ENCODE measurements at places on chromosomes 4 and X.

DNA sequence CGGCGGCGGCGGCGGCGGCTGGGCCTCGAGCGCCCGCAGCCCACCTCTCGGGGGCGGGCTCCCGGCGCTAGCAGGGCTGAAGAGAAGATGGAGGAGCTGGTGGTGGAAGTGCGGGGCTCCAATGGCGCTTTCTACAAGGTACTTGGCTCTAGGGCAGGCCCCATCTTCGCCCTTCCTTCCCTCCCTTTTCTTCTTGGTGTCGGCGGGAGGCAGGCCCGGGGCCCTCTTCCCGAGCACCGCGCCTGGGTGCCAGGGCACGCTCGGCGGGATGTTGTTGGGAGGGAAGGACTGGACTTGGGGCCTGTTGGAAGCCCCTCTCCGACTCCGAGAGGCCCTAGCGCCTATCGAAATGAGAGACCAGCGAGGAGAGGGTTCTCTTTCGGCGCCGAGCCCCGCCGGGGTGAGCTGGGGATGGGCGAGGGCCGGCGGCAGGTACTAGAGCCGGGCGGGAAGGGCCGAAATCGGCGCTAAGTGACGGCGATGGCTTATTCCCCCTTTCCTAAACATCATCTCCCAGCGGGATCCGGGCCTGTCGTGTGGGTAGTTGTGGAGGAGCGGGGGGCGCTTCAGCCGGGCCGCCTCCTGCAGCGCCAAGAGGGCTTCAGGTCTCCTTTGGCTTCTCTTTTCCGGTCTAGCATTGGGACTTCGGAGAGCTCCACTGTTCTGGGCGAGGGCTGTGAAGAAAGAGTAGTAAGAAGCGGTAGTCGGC is 528 bp downstream of the FMR1 start:
- peak; percentile 15 for DNase-seq

- no peak for DNase-seq
These were observed 141.5 kb downstream of the GLRA2 start for GRCh38 chrX:14670819-14671218.

- no peak for DNase-seq
These were observed 49.8 kb downstream of the SMPX start for GRCh38 chrX:21708116-21708515.

- DNase-seq, result no peak
These were observed 9.6 kb upstream of the UVSSA start for GRCh38 chr4:1337376-1337831.

DNA sequence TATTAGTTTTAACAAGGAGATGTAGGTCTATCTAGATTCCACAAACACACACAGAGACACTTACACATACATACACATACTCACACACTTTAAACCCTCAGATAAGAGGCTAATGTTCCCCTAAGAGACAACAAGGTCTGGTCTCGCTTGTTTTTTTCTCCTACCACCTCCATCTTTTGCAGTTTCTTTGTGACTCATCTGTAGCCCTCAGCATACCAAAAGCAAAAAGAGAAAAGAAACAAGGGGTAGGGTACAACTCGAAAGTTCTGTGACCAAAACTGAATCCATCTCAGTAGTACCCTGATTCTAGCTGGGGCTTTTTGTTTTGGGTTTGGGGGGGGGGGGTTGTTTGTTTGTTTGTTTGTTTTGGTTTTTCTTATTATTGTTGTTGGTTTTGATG is 12.2 kb upstream of the EXOSC9 start:
- DNase-seq, result no peak

- DNase-seq, result no peak
These were observed 541 bp downstream of the AIMP1 start for GRCh38 chr4:106316773-106317409.

DNA sequence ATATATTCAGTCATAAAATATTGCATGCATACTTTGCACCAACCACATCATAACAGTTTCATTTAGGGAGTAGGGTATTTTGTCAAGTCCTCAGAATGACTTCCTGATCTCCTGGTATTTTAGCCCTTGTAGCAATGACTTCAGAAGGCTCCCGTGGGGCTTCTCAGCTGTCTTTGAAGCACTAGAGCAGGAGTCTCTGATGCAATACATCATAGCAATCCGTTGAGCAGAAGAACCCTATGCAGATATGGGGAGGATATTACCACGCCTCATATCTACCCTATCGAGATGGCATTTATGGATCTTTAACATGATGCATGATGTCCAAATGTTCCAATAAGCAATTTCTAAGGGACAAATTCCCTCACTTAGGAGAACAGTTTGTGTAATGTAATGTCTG is 373.7 kb upstream of the FTHL17 start:
- no peak for DNase-seq

- DNase-seq, result no peak
These were observed 984.4 kb downstream of the RAB28 start for GRCh38 chr4:12499693-12500092.

- DNase-seq, result no peak
These were observed 38.7 kb upstream of the LPAR4 start for GRCh38 chrX:78708816-78709215.

DNA sequence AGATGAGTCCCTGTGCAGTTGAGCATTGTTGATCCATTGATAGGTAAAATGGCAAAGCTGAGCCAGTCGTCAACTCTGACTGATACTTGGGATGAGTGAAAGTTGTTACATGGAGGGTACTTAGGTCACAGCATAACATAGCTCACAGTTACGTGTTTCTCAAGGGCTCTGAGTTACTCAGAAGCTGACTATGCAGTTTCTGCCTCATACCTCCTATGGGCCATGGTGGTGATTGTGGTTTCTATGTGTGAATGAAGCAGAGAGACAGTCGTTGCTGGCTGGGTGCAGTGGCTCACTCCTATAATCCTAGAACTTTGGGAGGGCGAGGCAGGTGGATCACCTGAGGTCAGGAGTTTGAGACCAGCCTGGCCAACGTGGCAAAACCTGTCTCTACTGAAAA is 30.8 kb downstream of the FRMPD3 start:
- DNase-seq, result no peak

- no peak for DNase-seq
These were observed 50.0 kb downstream of the NOP14 start for GRCh38 chr4:2913168-2913567.

- DNase-seq, result no peak
These were observed 17.6 kb downstream of the TBL1X start for GRCh38 chrX:9482408-9482807.

DNA sequence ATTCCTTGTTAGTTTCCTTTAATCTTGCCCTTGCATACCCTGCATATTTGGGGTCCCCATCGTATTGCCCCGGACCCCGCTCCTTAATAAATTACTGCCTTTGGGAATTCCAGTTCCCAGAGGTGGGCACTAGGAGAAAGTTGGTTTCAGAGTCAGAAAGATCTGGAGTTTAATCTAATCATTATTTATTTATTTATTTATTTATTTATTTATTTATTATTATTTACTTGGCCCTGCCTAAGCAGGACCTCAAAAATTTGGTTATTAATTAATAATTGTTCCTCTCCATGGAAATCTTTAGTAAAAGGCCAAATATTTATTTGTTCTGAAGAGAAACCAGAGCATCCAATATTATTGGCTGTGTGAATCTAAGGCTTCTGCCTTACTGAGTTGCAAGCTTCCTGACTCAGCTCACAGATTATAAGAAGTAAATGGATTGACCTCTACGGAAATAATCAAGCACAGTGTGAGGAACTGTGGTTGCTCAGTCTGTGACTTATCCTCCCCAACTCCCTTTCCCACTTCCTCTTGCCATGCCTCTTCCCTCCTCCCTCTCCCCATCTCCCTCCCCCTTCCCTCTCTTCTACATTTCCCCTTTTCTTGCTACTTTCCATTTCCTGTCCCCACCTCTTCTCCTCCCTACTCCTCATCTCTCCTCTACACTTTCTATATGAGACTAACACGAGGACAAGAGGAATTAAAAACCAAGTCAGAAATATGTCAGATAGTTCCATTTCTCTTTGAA is 61.5 kb upstream of the AP1S2 start:
- no peak for DNase-seq

DNA sequence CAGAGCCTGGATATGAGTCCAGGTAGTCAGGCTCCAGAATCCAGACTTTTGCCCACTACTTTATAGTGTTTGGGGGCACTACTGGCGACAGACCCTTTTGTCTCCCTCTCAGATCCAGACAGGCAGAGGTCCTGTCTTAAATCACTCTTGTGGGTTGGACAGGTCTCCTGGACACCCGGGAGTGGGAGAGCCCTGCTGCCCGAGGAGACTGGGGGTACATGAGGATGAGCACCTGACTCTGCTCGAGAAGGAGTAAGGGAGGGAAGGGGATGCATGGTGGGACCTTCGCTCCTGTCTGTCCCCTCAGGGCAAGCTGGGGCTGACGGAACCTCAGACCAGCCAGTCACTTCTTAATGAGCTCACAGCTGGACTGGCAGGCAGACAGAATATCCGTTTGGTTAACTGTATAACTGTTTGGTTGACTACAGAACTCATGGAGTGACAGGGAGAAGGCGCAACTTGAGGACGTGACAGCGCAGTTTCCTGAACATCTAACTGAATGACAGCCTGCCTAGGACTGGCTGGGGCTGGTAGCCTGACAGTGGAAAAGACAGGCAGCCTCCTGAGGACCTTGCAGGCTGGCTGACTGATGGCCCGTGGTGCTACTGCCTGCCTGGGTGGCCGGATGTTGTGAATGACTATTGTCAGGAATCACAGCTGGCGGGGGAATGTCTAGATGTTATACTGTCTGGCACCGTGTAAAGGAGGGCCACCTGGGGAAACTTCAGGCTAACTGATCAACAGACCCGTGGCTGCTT is 1.6 kb upstream of the SUV39H1 start:
- DNase-seq, result no peak

DNA sequence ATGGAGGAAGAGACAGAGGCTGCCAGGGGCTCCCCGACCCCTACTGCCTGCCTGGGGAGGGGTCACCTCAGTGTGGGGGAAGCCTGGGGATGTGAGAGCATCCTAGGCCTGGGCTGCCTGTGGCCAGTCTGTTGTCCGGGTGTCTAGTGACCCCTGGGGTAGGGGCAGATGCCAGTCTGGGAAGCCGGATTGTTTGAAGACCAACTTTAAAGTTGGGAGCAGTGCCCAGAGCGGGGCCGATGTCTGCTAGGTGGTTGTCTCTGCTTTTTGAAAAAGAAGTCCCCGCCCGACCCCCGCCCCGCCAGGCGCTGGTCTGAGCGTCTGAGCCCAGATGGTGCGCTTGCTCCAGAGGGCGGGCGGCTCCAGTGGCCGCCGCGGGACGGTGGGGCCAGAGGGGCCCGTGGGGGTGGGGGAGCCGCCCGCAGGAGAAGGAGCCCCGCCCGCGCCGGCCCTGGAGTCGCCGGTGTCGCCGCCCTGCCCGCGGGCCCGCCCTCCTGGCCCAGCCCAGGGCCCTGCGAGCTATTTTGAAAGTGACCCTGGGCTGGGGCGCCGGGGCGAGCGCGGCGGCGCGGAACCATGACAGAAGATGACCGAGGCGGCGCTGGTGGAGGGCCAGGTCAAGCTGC is at the start of gene DOK7:
Gene DOK7 (plus strand): TSS at position 517 of the 626 bp plus-strand sequence. CDS start 70 bp downstream, at position 587.
- DNase-seq, result peak; percentile 66

DNA sequence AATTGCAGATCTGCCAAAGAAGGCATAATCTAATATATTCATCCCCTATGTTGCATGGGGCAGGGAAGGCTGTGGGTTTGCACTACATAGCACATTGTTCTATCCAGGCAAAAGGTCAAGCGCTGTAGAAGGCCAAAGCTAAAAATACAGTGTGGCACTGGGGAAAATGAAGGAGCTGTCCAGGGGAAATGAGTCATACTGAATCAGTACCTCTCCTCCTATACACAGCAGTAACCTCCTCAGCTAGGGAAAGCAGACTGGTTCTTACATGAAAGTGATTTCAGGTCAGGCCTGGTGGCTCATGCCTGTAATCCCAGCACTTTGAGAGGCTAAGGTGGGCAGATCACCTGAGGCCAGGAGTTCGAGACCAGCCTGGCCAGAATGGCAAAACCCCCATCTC is 31.0 kb upstream of the SLC25A4 start:
- no peak for DNase-seq

- peak; percentile 17 for DNase-seq
These were observed 14.2 kb downstream of the CHST7 start for GRCh38 chrX:46587753-46588171.

- DNase-seq, result no peak
These were observed 631.6 kb downstream of the SPRY1 start for GRCh38 chr4:124028182-124028581.

DNA sequence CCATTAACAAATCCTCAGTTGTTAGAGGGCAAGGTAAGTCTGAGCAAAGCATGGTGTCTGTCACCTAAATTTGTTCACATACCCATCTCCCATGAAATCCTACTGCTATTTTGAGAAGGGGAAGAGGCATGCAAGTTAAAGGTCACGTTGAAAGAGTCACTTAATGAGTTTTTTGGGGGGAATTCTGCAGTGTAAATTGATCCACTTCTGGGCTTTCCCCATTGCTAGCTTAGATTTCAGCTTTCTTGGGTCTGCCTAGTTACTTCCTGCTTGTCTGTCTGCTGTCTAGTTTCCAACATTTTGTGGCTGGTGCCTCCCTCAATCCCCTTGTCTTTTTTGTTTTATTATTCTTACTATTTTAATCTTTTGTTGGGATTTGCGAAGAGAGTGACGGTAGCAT is 32.0 kb downstream of the CEP135 start:
- DNase-seq, result no peak

- DNase-seq, result no peak
These were observed 71.5 kb downstream of the SLC16A2 start for GRCh38 chrX:74492720-74493201.

- no peak for DNase-seq
These were observed 122.2 kb upstream of the PDE5A start for GRCh38 chr4:119750771-119751170.

DNA sequence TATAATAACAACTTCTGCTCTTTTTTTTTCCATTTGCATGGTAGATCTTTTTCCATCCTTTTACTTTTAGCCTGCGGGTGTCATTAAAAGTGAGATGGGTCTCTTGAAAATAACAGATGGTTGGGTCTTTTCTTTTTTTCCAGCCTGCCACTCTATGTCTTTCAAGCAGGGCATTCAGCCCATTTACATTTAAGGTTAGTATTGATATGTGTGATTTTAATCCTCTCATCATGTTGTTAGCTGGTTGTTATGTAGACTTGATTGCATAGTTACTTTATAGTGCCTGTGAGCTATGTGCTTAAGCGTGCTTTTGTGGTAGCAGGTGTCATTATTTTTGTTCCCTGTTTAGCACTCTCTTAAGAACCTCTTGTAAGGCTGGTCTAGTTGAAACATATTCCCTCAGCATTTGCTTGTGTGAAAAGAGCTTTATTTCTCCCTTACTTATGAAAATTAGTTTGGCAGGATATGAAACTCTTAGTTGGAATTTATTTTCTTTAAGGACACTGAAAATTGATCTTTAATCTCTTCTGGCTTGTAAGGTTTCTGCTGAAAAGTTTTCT is 326.1 kb downstream of the SH3BGRL start:
- DNase-seq, result no peak

DNA sequence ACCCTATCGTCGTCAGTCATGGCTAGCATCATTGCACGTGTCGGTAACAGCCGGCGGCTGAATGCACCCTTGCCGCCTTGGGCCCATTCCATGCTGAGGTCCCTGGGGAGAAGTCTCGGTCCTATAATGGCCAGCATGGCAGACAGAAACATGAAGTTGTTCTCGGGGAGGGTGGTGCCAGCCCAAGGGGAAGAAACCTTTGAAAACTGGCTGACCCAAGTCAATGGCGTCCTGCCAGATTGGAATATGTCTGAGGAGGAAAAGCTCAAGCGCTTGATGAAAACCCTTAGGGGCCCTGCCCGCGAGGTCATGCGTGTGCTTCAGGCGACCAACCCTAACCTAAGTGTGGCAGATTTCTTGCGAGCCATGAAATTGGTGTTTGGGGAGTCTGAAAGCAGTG is 1.6 kb downstream of the ZCCHC12 start:
- peak; percentile 17 for DNase-seq
